ENCODE measurements at places on chromosomes 11 and 22. TPM values are rescaled to one million over a fixed set of nuclear protein-coding genes. Genes with fewer than 3 reads are reported as not detected.

OR8G1 gene
- total RNA-seq = not detected

TIMP3 gene
- not detected for total RNA-seq

RFPL3 gene
- total RNA-seq = not detected

ELMOD1 gene
- total RNA-seq = not detected

FADS1 gene
- 27.1 TPM for total RNA-seq

NLRP14 gene
- total RNA-seq = 0.05 TPM

DNA sequence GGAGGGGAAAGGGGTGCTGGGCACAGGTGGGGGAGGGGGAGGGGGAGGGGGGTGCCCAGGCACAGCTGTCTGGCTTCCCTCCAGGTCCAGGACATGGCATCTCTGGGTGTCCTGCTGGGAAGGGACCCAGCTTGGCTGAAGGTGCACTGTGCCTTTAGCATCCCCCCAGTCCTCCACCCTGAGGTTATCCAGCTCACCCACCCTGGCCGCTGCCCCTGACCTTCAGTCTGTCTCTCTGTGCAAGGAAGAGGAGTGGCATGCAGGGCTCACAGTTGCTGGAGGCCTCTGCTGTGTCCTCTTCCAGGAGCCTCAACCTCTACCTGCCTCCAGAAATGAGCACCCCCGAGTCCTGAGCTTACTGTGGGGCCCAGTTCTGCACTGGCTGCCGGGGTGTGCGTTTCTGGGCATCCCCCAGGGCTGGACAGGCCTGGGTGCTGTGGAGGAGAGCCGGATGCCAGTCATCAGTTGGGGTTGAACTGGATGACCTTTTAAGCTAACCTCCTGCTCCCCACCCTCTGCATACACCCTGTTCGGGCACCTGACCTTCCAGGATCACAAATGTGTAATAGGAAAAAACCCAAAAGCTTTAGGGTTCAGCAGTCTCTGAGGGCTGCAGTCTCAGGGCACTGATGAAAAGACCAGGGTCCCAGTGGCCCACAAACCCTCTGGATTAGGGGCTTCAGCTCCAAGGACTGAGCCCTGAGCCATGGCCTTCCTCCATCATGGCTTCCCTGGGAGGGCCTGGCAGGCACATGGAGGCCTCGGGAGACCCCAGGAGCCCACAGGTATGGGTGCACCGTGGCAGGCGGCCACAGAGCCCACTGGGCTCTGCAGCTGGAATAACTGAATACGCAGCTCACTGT, 9.6 kb upstream of the CTSD start:
- DNase-seq = no peak

DNA sequence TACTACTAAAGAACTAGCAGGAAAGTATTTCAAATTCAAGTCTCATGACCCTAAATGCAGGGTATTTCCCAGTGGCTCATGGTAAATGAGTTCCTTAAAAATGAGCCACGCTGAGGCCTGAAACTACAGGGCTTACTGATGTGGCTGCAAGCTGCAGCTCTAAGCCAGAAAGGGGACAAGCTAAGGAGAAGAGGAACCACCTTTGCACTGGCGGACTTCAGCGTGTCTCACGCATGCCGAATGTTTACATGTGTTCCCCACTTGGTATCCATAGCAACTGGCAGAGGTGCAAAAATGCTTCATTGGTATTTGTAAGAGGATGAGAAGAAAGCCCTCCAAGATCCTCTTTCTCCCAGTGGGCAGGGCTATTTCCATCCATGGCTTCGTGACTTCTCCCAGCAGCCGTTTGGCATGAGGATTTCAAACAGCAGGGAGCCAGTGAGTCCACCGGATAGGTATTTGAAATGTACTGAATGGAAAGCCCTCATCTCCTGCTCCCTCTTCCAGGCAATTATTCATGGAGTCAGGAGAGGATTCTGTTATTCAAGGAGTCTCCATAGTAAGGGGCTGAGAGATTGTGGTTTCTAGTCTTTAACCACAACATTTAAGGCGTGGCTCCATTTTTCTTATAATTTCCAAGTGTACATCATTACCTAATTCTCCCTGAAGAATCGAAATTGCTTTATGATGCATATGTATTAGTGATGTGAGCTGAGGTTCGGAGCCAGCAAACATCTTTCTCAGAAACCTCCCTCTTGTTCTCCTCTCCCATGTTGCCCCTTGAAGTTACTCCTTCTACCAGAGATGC, 55.3 kb upstream of the CD44 start:
- DNase-seq = peak; percentile 83

GRCh38 chr11:16839821-16840220, 101.4 kb downstream of the C11orf58 start:
- no peak for DNase-seq

- no peak for DNase-seq
These were observed 221.2 kb upstream of the B3GAT1 start for GRCh38 chr11:134633276-134633675.

DNA sequence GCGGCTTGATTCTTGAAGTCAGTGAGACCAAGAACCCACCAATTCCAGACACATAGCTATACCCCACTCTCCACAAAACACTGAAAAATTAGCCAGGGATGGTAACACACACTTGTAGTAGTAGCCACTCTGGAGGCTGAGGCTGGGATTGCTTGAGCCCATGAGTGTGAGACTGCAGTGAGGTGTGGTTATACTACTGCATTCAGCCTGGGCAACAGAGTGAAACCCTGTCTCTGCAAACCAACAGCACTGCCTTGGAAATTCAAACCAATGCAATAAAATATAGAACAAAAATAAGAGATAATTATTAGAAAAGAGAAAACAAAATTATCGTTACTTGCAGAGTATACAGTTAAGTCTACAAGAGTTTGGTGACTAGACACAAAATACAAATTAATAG, 20.2 kb upstream of the PRDM10 start:
- no peak for DNase-seq

GRCh38 chr11:66050581-66051231, 1.5 kb upstream of the SF3B2 start:
- DNase-seq = no peak

GRCh38 chr11:7909585-7910285, 21.3 kb downstream of the OR10A6 start:
- DNase-seq = no peak

DNA sequence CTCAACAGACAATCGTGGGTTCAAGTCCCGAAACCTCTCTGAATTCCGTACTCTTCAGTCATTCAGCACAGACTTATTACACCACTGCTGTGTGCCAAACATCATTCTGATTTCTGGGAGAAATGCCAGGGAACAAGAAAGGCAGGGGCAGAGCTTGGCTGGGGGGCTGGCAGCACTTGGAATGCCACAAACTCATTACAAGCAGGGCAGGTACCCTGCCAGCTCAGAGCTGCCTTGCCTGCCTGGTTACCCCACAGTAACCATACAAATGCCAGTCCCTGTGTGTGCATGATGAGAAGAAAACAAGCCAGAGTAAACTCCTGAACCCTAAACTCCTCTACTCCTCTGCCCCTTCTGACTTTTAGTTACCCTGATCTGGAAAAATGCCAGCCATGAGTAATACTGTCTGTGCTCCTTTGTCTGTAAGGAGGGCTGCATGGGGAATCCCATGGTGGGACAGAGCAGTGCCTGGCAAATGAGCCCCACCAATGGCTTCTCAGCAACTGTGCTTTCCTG, 6.9 kb upstream of the RAD9A start:
- no peak for DNase-seq

DNA sequence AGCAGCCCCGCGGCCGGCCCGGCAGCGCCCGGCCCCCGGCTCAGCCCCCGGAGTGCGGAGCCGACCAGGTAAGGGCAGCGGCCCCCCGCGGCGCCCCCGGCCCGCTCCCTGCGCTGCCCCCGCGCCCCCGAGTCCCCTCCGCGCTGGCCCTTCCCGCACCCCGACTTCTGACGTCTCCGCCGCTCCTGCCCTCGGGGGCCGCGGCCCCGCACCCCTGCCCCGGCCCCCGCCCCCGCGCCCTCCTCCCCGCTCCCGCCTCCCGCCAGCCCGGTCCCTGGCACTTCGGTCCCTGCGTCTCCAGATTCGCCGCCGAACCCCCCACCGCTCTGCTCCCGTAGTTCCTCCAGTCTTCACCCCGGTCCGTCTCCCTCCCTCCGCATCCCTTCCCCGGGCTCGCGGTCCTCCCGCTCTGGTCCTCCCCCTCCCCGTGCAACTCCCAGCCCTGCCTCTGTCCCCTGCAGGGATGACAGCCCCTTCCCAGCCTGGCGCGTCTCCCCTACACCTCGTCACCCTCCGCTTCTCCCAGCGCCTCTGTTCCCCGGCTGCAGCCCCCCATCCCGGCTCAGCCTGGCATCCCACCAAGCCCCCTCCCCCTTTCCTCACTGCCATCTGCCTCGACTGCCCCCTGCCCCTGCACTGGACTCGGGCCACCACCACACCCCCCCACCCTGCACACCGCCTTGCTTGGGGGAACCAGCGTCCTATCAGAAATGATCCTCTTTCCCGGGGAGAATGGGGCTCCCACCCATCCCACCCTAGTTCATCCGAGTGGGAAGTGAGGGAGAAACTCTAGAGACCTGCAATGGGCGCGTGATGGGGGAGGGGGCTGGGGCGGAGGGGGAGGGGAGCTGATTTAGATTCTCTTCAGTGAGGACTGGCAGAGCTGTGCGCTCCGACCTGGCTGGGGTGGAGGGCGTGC, 531 bp downstream of the GRIK4 start:
- no peak for DNase-seq

DNA sequence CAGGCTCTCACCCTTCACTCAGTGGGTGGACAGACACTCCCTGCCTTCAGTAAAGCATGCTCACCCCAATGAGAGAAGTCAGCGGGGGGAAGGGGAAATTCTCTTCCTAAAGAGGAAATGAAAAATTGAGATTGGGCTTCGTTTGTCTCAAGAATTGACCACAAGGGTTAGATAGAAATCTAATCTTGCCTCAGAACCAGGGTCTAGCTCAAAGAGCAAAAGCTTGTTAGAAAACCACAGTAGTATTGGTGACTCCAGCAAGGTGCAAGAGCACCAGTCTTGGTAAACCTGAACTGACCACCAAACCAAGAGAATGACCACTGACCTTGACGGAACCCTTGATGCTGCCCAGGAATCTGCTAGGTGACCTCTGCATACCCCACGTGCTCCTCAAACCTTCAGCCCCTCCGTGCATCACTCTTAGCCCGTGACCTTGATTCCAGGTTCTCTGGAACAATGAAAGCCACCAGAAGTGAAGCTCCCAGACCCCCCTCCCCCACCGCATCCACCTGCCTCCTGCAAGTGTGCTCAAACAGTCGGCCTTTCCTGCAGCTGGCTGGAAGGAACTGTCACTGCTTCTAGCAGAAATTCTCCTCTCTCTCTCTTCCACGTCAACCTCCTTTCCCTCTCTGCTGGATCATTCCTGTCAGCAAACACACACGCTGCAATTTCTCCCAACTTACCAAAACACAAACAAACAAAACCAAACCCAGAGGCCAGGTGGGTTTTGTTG, 3.1 kb upstream of the TMA7B start:
- DNase-seq = no peak

DNA sequence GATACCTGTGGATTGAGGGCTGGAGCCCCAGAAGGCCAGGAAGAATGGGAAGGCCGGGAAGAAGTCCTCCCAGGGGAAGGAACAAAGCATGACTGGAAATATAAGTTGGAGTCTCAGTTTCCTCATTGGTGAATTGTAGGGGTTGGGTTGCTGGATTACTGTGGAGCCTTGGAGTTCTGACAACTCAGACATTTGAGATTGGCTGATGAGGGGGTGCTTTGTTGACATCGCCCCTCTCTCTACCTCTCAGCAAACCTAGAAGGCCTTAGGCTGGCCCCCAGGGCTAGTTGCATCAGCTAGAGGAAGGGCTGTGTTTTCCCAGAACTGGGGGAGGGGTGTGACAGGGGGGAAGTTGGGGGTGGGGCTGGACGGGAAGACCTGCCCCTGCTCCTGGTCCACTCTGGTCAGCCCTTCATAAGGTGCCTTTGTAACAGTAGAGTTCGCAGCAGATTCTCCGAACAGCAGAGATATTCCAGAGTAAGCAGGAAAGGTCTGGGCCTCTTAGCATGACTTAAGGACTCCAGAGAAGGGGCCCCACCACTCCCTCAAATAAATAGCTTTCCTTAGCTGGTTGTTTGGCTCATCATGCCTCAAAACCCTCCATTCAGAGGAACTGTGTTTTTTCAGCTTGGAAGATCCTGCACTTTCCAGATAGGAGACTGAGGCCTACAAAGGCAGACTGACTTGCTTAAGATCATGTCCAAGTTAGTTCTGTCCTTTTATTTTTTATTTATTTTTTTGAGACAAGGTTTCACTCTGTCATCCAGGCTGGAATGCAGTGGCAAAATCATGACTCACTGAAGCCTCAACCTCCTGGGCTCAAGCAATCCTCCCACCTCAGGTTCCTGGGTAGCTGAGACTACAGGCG, 12.5 kb upstream of the THRSP start:
- no peak for DNase-seq

DNA sequence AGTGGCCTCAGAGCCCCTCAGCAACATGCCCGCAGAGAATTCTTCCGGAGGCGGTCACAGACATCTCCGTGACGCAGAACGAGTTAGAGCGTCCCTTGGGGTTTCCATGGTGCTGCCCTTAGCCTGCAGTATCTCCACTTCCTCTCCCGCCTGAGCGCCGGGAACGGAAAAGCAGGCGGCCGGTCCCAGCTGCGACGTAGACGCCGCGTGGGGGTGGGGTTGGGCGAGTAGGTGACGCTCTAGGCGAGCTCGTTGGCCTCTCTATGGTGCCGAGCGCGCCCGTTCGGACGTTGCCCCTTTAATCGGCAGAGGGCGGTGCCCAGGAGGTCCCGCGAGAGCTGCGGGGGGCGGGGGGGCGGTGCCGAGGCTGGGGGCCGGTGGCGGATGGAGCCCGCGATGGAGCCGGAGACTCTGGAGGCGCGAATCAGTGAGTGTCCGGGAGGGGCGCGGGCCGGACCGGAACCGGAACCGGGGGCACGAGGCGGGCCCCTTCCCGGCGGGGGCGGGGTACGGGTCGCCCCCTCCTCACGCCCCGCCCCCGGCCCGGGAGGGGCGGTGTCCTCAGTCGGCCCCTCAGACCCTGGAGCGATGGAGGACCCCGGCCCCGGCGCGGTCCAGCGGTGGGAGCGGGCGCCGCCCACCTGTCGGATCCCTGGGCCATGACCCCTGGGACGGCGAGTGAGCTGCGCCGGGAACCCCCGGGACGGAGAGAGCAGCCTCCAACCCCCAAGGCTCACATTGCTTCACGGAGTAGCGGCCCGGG, at the start of gene GGA1:
Gene GGA1, plus strand, starts transcription at position 358 of the 763 bp plus-strand sequence. Its CDS starts 27 bp downstream, at position 385.
- peak; percentile 98 for DNase-seq

DNA sequence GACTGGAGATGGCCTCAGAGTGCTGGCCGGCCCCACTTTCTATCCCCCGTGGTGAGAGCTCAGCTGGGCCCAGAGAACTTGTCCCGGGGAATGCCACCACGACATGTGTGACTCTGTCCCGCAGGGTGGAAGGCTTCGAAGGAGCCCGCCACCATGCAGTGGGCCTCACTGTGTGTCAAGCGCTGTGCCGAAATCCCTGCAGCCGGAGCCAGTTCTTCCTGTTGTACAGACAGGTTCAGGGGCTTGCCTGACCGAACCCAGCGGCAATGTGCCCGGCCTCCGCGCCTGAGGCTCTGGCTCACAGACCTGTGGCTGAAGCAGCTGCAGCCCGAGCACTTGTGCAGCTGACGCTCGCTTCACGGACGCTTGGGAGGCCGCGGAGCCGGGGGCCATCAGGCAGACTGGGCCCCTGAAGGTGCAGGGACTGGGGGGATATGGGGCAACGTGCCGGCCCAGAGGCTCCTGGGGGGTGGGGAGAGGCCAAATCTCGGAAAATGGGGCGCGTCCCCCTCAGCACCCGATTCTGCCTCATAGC, 650 bp downstream of the PPM1F start:
- peak; percentile 37 for DNase-seq

GRCh38 chr11:122100037-122100755, 15.8 kb downstream of the BLID start:
- no peak for DNase-seq
